KBM-7 (cell line): ENCODE measurements at places on chromosomes 1 and 21.

- DNase-seq, result no peak
Measured at GRCh38 chr1:230713915-230714764, at the start of gene AGT. AGT (minus strand) TSS chr1:230714122; CDS start chr1:230710823, 3,299 bp downstream.

DNA sequence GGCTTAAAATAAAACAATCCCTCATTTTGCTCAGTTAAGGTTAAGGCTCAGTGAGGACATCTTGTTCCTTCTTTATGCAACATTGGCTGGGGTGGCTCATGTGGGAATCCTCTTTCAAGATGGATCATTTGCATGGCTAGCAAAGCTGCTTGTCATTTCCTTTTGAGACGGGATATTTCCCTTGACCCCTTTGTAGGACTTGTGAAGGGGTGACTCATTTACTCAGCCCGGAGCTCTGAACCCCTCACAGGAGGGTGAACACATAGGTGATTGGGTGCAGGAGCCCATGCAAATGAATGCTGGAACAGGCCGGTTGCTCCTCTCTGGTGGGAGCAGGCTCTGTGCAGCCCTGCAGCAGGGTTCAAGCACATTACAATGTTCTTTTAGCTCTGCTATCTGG lies 15.8 kb upstream of the C8A start:
- no peak for DNase-seq

GRCh38 chr1:3410142-3410925 lies 44.1 kb upstream of the ARHGEF16 start:
- DNase-seq, result no peak

DNA sequence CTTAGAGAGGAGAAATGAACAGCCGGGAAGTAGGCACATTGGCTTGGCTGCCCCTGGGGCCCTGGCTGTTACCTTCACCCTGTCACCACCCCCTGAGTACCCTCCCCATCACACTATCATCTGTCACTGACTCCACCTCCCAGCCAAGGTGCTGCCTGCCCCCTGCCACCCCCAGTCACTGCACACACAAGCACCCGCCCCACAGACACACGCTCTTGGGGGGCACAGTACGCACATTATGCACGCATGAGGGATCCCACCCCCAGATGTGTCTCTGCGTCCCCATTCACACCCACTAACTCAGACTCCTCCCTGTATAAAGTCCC lies 223.3 kb downstream of the PTPRU start:
- no peak for DNase-seq

GRCh38 chr1:88221411-88221810 lies 462.7 kb upstream of the PKN2 start:
- no peak for DNase-seq

GRCh38 chr1:151990856-151991198 lies 2.8 kb downstream of the S100A10 start:
- DNase-seq, result no peak

GRCh38 chr1:29469457-29469856 lies 233.1 kb downstream of the PTPRU start:
- DNase-seq, result no peak

GRCh38 chr1:235708390-235708962 lies 58.9 kb upstream of the GNG4 start:
- no peak for DNase-seq

- no peak for DNase-seq
Measured at GRCh38 chr1:29271724-29272123, 35.4 kb downstream of the PTPRU start.

- no peak for DNase-seq
Measured at GRCh38 chr1:205676002-205676401, 4.3 kb downstream of the SLC45A3 start.

- DNase-seq, result no peak
Measured at GRCh38 chr1:19220991-19221390, 10.9 kb upstream of the UBR4 start.

GRCh38 chr1:18899363-18900049 lies 2.8 kb downstream of the ALDH4A1 start:
- DNase-seq, result peak; percentile 53

DNA sequence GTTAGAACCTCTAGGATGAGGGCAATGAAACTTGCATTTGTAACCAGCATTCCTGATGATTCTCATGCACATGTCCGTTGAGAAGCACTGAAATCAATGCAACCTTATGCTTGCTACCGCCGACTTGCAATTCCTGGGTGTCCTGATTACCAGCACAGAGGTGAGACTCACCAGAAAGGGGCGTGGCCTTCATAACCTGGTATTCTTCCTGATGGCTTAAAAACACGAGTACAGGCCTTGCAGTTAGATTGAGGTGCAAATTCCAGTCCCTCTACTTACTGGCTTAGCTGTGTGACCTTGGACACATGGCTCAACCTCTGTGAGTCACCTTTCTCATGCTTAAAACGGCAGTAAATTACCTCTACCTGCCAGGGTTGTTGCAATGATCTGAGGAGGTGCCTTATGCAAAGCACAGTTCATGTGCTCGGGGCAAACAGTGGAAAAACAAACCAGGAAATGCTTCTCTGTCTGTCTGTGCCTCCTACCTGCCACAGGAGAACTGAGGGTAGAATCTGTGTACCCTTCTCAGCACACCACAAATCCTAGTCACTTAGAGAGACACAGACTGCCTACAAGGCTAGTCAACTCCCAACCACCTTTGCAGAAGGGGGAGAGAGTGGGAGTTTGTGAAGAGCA lies 39.1 kb upstream of the ECE1 start:
- no peak for DNase-seq

DNA sequence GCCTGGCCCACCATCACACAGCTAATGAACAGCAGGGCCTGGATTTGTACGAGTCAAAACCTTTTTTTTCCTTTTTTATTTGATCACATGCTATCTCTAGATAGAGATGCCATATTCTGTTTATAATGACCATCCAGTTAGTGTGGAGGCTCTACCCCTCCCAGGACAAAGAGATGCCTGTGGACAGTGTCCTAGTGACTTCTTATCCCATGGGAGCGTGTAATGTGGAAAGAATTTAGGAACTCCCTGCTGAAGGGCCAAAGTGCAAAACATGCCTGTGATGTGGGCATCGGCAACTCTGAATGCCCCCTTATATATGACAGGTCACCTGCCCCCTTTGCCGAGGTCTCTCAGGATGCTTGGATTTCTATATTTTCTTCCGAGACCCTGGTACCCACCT lies 292.2 kb downstream of the RRAGC start:
- DNase-seq, result no peak

GRCh38 chr21:31503939-31504338 lies 155.6 kb upstream of the SOD1 start:
- DNase-seq, result no peak

GRCh38 chr1:238281418-238281817 lies 390.7 kb upstream of the ZP4 start:
- no peak for DNase-seq

- DNase-seq, result peak; percentile 15
Measured at GRCh38 chr1:189431447-189431846, 1046.2 kb downstream of the BRINP3 start.

DNA sequence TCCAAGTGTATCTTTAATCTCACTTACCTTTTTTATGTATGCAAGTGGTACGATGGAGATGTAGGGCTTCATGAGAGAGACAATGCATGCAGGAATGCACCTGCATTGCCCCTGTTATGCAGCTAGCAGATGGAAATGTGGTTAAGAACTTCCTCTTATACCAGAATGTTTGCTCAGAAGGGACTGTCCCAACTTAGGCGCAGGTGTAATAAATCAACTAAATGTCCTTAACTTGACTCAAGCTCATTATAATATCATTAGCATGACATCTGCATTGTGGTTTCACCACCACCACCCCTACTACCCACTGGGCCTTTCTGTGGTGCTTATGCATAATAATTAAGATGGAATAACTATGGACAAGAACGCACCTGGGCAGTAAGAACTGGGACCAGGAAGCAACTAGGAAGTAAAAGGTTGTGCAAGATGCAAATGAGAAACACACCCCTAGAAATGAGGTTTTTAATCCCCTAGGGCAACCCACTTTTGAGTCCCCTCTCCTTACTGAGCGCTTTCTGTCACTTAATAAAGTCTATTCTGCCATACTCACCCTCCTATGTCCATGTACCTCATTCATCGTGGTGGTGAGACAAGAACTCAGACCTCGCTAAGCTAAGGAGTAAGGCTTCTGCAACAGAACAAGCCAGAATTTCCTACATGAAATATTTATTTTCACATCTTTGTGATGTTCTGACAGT lies 1103.3 kb upstream of the B3GALT2 start:
- peak; percentile 58 for DNase-seq

GRCh38 chr1:222105861-222106260 lies 364.0 kb upstream of the DUSP10 start:
- DNase-seq, result no peak

- DNase-seq, result no peak
Measured at GRCh38 chr1:240173836-240174235, 82.2 kb downstream of the FMN2 start.

- DNase-seq, result no peak
Measured at GRCh38 chr1:178361847-178362246, 134.9 kb downstream of the CLEC20A start.

DNA sequence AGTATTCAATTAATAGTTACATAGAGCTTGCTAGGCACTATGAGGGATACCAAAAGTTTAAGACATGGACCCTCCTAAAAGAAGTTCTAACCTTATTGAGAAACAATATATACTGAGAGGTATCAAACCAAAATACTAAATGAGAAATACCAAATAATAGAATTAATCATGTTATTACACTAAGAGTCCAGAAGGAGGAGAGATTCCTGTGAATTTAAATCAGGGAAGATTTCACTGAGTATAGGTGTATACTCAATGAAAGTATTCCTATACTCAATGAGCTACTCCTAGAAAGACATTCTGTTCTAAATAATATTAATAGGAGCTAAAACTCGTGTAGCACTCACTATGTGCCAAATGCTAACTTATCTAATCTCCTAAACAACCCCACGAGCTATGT lies 9.4 kb downstream of the CR1L start:
- no peak for DNase-seq

GRCh38 chr21:40765811-40766210 lies 81.1 kb downstream of the DSCAM start:
- DNase-seq, result no peak

DNA sequence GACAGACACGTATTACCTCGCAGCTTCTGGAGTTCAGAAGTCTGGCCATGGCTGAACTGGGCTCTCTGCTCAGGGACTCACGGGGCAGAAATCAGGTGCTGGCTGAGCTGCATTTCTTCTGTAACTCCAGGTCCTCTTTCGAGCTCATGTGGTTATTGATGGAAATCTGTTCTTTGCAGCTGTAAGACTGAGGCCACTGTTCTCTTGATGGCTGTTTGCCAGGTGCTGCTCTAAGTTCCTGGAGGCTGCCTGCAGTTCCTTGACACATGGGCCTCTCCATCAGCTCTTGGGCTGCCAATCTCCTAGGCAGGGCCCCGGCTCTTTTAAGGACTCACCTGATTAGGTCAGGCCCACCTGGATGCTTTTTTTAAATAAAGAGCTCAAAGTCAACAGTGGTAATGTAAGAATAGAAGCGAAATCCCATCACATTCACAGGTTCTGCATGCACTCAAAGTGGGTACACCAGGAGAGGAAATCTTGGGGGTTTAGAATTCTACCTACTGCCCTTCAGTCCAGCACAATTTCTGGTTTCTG lies 139.1 kb downstream of the KAZN start:
- peak; percentile 27 for DNase-seq

DNA sequence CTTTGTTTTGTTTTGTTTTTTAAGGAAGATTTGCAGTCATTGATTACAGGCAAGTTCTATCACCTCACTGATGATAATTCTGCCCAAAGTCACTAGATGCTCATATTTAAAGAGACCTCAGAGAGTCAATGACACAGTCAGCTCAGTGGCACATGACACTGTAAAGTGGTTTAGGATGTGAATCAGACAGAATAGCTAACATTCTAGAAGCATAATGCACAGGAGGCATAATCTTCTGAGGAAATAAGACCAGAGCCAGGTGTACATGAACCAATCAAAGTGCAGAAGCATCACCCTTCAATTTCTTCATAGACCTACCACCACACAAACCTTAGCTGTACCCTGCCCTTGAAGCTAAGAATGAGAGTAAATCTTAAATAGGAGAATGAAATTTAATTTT lies 268.5 kb downstream of the BRINP2 start:
- no peak for DNase-seq

GRCh38 chr1:113282893-113283285 lies 107.4 kb upstream of the MAGI3 start:
- DNase-seq, result no peak

DNA sequence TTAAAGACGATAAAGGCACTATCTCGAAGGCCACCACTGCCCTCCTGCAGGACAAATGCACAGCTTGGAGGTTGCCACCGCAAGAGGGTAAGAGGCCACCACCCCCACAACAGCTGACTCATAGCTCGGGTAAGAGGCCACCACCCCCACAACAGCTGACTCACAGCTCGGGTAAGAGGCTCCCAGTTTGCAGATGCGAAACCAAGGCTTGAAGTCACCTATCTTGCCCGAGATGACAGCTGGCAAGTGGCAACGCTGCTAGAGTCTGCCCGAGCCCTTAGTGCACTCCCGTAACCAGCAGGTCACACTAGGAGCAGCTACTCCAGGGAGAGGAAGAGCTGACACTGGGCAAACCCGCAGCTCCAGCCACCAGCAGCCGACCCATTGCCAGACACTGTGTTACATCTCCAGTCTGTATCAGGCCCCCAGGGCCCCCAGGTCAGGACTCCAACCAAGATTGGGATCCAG lies 17.1 kb upstream of the SPSB1 start:
- DNase-seq, result peak; percentile 62

DNA sequence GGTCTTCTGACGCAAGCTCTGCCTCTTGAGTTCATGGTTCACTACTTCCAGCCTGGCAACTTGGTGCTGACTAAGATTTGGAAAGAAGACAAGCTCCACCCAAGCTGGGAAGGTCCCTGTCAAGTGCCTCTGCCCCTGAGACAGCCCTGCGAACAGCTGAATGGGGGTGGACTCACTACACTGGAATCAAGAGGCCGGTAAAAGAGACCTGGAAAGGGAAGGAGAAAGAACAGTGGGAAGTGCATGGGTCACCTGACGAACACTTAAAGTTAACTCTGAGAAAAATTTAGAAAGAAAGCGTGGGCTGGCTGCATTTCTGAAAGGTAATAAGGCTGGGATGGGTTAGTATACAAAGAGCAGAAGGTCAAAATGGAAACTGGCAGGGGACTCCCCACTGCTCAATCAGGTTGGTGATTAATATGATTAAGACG lies 26.1 kb upstream of the ZNF496 start:
- no peak for DNase-seq

GRCh38 chr1:155598842-155599331 lies 11.1 kb upstream of the MSTO1 start:
- DNase-seq, result no peak
